GM12891 (cell line): ENCODE measurements at places on chromosomes 6 and 20.

- no peak for DNase-seq
These were observed 326.6 kb downstream of the NRN1 start for GRCh38 chr6:5680095-5680494.

- no peak for DNase-seq
These were observed 42.9 kb downstream of the HUS1B start for GRCh38 chr6:613981-614380.

GRCh38 chr6:6474170-6474920 is 114.2 kb upstream of the LY86 start:
- no peak for DNase-seq

DNA sequence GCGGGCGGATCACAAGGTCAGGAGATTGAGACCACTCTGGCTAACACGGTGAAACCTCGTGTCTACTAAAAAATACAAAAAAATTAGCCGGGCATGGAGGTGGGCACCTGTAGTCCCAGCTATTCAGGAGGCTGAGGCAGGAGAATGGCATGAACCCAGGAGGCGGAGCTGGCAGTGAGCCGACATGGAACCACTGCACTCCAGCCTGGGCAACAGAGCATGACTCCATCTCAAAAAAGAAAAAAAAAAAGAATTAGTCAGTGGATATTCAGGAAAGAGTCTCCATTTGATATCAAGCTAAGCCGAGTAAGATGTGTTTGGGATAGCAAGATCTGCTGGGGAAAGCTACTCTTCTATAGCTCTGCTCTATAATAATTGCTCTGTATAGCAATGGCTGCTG is 41.0 kb downstream of the MOCS1 start:
- DNase-seq, result no peak

- no peak for DNase-seq
These were observed 47.8 kb upstream of the GATA5 start for GRCh38 chr20:62523473-62524203.

DNA sequence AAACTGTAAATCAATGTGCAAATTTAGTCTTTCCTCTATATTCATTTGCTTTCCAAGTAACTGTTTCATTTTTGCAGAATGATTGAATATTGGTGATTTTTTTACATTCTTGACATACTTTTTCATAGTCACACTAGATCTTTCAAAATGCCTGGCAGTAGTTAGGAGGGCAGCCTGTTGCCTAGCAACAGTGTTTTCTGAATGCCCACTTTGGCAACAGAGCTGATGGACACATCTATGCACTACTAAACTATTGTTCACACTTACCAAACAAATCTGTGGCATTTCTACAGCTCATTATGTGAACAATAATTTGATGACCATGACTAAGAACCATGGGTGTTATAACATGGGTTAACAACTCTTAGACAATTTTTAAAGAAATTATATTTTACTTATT is 438.0 kb upstream of the IMPG1 start:
- no peak for DNase-seq

DNA sequence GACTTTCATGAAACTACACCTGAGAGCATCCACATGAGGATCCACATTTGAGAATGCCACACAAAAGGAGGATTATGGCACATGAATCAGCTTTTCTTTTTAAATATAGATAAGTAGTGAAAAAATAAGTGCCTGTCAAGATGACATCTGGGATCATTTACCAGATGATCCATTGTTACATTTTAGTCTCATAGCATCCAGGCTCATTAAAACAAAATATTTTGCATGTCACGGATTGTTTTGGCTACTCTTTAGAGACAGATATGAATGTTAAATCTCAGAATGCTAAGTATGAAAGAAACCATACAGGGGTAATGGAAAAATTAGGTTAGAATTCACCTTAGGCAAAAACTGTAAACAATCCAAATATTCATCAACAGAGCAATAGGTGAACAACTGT is 66.7 kb downstream of the MYO6 start:
- no peak for DNase-seq

- no peak for DNase-seq
These were observed 12.5 kb downstream of the CTSZ start for GRCh38 chr20:58994390-58995159.

- DNase-seq, result no peak
These were observed 29.5 kb downstream of the TRMT11 start for GRCh38 chr6:126015863-126016262.

GRCh38 chr6:121873595-121873994 is 438.1 kb downstream of the GJA1 start:
- no peak for DNase-seq

GRCh38 chr20:22584922-22585785 is 782 bp upstream of the FOXA2 start:
- no peak for DNase-seq

DNA sequence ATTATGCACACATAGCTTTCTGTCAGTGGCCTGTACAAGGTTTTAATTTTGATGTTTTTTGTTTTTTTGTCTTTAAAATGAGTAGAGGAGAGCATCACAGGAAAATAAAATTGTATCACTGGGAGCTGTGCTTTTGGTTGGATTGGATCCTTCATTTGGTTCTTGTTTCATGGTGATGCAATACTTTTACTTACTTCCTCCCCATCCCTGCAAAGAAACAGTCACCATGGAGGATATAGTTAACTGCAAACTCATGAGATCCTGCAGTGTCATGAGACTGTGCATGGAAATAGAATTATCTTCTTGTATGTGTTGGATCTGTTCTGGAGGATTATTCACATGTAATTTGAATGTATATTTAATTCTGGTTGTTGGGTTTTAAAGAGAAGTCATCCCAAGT is 122.3 kb downstream of the JARID2 start:
- no peak for DNase-seq

DNA sequence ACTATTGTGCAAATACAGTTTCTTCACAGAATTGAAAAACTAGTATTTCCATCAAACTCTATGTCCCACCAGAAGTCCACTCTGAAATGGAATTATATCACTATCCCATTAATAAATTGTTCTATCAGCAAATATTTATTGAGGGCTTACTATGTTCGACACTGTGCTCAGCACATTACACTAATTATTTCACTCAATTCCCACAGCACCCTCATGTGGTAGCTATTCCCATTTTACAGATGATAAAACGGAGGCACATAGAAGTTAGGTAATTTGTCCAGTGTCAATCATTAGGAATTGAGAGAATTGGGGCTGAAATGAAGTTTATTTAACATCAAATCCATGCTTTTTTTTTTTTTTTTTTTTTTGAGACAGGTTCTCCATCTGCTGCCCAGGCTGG is 52.5 kb downstream of the MKKS start:
- DNase-seq, result no peak

GRCh38 chr6:75850026-75850833 is 101.2 kb downstream of the MYO6 start:
- no peak for DNase-seq

DNA sequence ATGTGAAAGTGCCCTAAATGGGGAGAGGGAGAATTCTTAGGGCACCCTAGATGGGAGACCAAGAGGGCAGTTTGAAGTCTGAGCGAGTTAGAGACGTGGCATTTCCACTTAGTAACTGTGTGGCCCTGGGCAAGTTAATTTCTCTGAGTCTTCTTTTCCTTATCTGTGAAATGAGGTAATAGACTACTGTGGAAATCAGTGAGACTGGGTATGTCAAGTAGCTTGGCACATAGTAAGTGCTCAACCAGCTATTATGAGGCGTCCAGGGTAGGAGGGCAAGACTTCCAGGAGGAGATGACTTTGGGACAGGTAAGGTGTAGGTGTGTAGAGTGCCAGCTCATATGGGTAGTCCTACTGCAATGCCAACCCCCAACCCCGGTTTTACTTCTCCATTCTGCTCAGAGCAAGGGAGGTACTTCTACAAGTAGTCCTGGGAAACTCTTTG is 770 bp downstream of the KIF3B start:
- DNase-seq, result peak; percentile 44

GRCh38 chr6:42293386-42293977 is 75.8 kb upstream of the MRPS10 start:
- no peak for DNase-seq

DNA sequence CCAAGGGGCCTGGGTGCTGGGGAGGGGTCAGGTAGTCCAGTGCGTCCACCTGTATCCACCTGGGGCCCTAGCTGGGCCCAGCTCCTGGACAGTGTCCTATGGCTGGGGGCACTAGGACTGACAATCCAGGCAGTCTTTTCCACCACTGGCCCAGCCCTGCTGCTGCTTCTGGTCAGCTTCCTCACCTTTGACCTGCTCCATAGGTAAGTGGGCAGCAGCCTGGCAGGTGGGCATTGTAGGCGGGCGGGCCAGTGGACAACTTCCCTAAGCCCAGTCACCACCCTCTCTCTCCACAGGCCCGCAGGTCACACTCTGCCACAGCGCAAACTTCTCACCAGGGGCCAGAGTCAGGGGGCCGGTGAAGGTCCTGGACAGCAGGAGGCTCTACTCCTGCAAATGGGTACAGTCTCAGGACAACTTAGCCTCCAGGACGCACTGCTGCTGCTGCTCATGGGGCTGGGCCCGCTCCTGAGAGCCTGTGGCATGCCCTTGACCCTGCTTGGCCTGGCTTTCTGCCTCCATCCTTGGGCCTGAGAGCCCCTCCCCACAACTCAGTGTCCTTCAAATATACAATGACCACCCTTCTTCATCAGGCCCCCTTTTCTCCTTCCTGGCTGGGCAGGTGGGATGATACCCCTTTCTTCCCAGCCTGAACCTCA is 584 bp downstream of the C20orf141 start:
- DNase-seq, result no peak

GRCh38 chr6:147621263-147621662 is 112.8 kb downstream of the SAMD5 start:
- DNase-seq, result no peak

DNA sequence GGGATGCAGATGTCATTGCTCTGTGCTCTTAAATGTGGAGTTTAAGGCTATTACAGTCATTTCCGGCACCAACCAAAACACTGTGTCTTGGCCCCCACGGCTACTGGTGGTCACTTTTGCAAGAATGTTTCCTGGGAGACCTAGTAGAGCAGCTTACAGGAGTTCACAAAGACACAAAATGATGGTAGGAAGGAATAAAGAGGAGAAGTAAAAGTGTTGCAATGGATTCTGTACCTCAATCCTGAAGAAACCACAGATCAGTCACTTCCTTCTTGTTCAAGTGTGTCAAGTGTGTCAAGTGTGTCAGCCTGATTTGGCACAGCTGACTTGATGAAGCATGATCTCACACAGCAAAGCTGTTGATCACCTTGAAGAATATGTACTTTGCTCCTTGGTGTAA is 344.0 kb downstream of the PLCB1 start:
- no peak for DNase-seq

GRCh38 chr20:46206025-46206424 is 87.9 kb downstream of the CD40 start:
- DNase-seq, result no peak

DNA sequence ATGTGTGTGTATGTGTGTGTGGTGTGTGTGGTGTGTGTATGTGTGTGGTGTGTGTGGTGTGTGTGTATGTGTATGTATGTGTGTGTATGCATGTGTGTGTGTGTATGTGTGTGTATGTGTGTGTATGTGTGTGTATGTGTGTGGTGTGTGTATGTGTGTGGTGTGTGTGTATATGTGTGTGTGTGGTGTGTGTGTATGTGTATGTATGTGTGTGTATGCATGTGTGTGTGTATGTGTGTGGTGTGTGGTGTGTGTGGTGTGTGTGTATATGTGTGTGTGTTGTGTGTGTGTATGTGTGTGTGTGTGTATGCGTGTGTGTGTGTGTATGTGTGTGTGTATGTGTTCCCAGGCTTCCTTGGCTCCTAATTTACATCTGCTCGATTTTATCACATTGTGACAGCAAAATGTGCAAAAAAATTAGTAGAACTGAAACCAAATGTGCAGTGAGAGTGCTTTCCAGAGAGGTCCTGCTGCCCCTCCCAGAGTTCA is 234.5 kb downstream of the BMP7 start:
- no peak for DNase-seq

GRCh38 chr20:16563066-16563806 is 10.0 kb downstream of the KIF16B start:
- no peak for DNase-seq

- no peak for DNase-seq
These were observed 204.8 kb downstream of the THBS2 start for GRCh38 chr6:169048865-169049205.

DNA sequence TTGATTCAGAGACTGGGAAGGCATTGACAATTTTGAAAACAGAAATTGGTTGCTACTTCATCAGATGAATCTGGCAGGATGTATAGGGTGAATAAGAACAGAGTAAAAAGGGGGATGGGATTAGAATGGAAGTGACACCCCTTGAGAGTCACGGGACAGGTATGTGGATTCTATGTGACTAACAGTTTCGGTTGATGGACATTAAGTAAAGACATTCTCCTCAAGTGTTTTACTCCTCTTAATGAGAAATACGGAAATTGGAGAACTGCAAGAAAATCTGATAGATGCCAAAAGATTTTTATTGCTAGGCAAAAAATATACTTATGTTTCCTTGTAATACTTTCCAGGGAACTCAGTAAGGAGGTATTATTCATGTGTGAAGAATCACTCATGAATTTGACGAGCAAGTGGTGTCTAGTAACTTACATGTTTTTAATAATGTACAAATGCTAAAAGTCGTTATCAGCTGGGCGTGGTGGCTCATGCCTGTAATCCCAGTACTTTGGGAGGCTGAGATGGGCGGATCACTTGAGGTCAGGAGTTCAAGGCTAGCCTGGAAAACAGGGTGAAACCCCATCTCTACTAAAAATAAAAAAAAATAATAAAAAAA is 135.8 kb downstream of the KIF16B start:
- no peak for DNase-seq

DNA sequence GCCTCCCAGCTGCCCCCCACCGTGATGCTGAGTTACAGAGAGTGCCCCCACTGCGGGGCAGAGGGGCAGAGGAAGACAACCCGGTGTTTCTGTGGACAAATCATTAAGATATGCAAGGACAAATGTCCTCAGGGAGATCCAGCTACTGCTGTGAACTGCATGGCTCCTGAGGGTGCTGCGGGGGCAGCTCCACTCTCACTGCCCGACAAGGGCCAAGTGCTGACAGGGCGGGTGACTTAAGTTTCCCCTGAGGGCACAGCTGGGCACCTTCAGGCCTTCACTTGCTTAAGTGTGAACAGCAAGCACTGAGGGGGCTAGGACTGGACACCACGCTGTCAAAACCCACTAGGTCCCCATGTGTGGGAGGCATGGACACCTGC is 26.2 kb upstream of the TCFL5 start:
- DNase-seq, result no peak

GRCh38 chr6:122136386-122136785 is 263.1 kb upstream of the HSF2 start:
- no peak for DNase-seq

DNA sequence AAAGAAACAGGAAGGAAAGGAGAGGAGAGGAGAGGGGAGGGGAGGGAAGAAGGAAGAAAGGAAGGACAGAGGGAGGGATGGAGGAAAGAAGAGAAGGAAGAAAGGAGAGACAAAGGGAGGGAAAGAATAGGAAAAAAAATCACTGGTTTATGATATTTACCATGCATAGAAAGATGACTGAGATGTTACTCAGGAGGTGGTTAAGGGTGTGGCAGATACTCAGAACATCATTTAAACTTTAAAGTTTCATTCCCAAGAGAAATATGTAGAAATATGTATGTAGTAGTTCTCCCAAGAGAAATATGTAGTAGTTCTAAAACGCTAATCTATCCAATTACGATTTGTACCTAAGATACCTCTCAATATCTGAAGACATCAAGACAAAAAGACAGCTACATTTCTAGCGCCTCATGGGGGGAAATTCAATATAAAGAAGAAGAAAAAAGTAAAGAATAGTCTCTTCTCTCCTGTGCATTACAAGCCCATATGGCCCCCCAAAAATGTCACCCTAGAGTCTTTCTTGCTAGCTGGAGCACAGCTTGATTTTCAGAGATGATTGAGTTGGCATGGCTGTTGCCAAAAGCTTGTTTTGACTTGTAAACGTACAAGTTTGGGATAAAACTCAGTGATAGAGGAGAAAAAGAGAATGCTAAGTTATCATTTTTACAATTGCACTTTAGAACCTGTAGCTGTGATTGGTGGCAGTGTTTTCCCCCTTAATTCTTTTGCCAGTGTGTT is 539.2 kb downstream of the CDH26 start:
- DNase-seq, result no peak
